ENCODE measurements at places on chromosomes 3 and 15.

DNA sequence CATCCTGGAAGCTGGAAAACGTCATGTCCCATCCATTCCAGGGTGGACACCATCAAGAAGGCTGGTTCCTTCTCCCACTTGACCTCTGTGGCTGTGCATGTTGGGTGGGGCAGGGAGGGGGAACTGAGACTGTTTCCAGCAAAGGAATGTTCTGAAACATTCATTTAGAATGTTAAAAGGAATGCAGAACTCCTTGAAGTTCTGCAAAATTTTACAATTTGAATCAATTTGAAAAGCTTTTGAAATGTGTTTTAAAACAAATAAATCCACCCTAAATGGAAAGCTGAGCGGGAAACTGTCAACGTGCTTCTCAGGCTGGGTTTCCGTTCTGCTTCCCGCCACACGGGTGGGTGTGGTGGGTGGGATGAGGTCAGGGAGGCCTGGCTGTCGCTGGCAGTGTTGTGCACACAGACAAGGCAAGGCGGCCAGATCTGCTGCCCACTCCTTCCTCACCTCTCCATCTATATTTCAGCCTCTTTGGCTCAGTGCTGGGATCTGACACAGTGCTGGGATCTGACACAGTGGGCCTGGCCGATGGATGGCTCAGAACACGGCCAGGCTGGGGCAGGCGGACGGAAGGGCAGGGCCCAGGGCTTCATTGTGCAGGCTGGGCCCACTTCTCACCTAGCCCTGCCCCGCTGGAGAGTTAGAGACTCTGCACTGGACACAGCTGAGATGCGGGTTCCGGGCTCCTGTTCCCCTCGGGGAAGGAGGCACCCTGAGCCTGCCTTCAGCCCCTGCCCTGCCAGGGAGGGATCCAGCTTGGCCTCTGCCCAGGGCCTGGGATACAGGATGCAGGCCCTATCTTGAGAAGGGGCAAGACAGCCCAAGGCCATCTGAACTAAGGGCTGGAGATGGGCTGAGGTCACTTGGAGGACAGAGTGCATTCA is 110.4 kb downstream of the TMEM266 start:
- no peak for DNase-seq

GRCh38 chr3:69426967-69427304 is 41.0 kb upstream of the FRMD4B start:
- DNase-seq = no peak

GRCh38 chr3:144553301-144553700 is 581.7 kb downstream of the DIPK2A start:
- DNase-seq = no peak

- DNase-seq = no peak
These were observed 253.5 kb upstream of the ZPLD1 start for GRCh38 chr3:102181175-102181920.

DNA sequence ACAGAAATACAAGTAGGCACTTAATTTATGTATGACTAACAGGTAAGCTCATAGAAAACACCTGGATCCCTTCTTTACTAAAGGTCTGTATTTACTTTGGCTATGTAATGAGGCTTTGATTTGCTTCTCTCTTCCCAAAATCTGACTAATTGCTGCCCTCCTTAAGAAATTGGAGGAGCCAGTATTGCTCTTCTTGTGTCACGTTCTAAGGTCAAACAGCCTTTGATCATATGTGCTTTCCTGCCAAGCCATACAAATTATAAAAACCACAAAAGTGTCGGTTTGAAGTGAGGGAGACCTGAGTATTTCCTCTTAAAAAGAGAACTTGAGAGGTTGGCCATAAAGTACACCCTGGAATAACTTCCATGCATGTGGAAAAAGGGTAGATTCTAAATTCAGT is 112.1 kb upstream of the MB21D2 start:
- DNase-seq = no peak

- no peak for DNase-seq
These were observed 1045.3 kb downstream of the TUSC7 start for GRCh38 chr3:117754841-117755240.

DNA sequence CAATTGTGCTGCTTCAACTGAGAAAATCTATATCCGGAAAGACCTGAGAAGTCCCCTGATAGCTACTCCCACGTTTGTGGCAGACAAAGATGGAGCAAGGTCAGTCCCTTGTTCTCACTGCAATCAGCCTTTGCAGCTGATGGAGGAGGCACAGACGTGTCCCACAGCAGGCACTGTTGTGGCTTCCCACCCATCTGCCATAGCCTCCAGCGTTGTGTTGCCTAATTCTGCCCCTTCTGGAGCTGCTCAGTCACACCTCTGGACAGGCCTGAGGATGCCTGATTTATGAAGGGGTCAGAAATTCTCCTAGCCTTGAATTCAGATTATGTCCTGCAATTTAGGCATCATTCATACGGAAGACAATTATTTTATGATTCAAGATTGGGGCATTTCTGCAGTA is 41.9 kb downstream of the MRPS25 start:
- no peak for DNase-seq

- DNase-seq = no peak
These were observed 135.2 kb upstream of the BCL6 start for GRCh38 chr3:187880441-187880840.
